ENCODE measurements at places on chromosomes 6 and 20.

GRCh38 chr6:83976871-83977270 is 56.7 kb upstream of the MRAP2 start:
- no peak for DNase-seq

DNA sequence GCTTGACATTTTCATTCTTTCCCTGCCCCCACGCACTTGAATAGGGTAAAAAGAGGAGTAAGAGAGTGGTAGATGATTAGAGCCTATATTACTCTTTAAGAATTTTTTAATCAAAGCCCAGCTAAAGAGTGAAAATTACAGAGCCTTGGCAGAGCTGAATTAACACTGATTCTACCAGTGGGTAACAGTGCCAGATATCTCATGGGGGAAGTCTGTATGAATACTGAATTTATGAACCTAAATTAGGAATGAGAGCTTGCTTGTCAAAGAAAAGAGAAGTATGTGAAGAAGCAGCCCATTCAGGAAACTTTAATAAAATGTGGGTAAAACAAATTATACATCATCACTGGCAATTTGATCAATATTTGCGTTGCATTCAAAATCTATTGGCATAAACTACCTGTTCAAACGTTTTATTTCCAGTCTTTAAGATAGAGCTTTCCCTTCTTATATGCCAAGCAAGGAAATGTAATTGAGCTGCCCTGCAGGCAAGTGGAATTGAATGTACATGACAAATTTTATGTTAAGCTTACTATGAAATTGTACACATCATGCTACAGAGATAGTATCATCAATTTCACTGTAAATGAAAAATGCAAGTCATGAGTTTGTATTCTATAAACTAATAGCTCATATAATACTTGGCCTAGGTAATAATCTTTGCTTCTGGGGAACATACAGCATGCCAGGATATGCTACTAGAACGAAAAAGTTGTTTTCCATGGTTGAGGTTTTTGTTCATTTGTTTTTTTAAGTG is 14.5 kb downstream of the SOBP start:
- DNase-seq = no peak

- peak; percentile 8 for DNase-seq
These were observed 82.1 kb upstream of the COL21A1 start for GRCh38 chr6:56329271-56330050.

DNA sequence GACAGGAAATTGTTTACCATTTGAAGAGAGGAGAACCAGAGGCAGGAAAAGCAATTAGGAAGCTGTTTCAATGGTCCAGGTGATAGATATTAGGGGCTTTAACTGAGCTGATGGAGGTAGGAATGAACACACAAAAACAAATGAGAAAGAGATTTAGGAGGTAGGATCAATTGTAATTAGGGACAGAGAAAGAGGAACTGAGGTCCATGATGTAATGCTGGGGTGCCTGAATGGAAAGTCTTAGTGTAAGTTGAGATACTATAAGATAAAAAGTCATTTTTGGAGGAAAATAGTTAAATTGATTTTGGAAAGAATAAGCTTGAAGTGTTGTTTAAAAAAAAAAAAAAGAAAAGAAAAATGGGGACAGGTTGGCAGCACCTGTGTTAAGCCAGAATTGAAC is 58.5 kb upstream of the B3GAT2 start:
- DNase-seq = no peak

- DNase-seq = no peak
These were observed 145.5 kb upstream of the ARG1 start for GRCh38 chr6:131427434-131428058.

DNA sequence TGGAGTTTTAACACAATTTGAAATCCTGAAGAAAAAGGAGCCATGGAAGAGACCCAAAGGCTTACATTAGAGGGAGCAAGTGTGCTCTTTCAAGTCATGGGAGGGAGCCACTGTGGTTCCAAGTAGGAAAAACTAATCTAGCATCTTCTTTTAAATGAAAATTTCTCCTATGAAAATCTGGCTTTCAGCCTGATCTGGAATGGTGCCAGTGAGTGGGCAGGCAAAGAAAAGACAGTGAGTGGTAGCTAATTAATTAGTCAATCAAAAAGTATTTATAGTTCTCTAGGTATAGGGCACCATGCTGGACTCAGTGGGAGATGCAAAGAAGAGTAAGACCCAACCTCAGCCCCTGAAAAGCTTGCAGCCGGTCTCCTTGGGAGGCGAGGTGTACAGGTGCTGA is 21.9 kb downstream of the CAP2 start:
- DNase-seq = no peak

DNA sequence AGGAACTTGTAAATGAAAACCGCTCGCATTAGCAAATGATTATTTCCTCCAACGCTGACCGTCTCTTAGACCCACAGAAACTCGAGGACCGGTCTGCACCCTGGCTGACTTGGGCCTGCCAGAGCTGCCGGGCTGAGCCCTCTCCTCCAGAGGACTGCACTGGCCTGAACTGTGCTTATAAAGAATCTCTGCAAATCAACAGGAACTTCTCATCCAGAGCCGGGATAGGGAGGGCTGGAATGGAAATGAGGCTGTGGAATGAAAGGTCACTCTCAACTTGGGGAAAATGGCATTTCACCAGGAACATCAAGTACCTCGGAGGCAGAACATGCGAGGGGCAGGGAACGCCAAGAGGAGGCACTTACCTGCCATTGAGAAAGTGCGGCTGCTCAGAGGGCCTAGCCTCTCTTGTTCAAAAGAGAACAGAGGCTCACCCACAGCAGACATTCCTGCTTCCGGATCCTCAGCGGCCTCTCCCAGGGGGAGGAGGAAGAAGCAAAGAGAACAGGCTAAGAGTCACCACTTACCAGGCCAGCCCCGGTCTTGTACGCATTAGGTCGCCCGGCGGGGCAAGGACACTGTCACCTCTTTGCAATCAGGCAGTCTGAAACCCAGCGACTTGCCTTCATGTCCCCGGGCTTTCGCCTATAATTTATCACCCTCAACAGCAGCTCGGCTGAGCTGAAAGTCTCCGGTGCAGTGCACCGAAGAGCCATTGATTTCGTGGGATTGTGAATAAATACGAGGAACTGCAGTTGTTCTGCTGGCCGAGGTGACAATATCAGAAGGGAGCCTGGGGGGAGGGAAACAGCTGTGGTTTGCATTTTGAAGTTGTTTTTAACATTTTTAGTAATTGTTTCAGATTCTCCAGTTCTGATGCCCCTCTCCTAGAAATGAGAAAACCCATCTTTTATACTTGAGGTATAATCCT is 37.6 kb downstream of the ZMYND8 start:
- peak; percentile 48 for DNase-seq

- DNase-seq = no peak
These were observed 247.2 kb downstream of the HACE1 start for GRCh38 chr6:104612541-104612940.

DNA sequence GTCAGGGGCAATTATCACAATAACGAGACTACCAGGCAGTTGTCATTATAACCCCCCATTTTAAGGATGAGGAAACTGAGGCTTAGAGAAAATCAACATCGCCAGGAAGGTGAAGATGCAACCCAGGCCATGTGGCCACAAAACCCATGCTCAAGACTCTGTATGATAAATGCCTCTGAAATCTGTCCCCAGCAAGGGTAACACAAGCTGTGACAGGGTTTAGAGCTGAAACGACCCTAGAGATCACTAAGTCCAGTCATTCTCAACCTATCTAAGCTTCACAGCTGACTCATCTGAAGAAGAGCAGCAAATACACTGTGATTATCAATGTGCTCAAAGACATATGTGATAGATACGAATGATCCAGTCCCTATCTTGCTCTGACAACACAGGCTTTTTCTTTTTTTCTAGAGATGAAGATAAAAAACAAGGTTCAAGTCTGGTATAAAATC is 47.0 kb downstream of the ARHGAP18 start:
- no peak for DNase-seq

DNA sequence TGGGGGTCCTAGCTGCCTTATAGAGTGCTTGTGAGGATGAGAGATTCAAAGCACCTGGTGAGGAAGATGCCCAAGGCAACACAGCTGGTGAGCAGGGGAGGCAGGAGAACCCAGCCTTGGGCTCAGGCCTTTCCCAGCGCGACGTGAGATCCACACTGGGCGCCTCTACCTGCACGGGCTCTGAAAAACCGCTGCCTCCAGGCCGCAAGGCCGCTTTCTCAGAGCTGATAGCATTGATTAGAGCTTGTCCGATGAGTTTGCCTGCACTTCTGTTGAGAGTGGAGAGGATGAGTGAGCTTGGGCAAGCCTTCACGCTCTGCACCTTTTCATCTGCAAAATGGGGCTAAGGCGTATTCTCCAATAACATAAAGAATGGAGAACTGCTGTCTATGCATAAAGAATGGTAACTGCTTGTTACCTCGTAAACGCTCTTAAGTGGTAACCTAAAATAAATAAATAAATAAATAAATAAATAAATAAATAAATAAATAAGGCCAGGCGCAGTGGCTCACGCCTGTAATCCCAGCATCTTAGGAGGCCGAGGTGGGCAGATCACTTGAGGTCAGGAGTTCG is 916 bp downstream of the PABPC1L start:
- peak; percentile 19 for DNase-seq

- no peak for DNase-seq
These were observed 37.8 kb downstream of the ELOVL5 start for GRCh38 chr6:53310771-53311585.

- DNase-seq = no peak
These were observed 685.4 kb downstream of the TENT5A start for GRCh38 chr6:81067057-81067456.

DNA sequence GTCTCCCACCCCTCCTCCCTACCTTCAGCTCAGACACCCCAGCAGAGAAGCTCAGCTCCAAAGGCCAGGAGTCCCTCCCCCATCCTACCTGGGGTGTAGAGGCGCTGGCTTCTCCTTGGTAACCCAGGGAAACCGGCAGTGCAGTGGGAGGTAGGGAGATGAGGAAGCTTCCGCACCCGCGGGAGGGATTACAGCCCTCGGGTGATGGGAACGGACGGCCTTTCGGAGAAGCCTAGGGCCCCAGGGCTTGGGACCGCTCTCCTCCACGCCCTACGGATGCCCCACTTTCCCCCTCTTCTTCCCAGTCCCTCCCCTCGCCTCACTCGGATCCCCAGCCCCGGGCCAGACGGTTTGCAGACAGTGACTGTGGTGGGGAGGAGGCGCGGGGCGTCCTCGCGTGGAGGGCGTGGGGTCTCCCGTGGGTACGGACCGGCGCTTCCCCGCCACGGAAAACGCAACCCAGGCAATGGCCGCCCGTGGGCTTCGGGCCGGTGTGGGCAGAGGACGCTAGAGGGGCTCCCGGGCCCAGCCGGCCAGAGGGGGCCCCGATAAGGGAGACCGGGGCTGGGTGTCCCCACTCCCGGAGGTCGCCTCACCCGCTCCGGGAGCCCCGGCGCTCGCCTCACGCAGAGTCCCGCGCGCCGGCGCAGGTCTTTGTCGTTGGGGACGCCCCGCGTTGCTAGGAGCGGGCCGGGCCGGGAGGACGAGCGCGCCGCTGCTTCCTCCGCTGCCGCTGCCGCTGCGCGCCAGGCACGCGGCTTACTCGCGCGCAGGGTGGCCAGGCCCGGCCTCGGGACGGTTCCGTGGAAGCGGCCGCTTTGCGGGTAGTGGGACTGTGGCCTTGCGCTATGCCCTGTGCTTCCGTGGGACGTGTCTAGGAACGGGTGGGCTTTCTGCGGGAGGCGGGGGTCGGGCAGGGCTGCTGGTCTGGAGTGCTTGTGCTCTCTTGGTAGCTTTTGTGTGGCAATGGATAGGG is 15.8 kb downstream of the AARS2 start:
- DNase-seq = peak; percentile 77

DNA sequence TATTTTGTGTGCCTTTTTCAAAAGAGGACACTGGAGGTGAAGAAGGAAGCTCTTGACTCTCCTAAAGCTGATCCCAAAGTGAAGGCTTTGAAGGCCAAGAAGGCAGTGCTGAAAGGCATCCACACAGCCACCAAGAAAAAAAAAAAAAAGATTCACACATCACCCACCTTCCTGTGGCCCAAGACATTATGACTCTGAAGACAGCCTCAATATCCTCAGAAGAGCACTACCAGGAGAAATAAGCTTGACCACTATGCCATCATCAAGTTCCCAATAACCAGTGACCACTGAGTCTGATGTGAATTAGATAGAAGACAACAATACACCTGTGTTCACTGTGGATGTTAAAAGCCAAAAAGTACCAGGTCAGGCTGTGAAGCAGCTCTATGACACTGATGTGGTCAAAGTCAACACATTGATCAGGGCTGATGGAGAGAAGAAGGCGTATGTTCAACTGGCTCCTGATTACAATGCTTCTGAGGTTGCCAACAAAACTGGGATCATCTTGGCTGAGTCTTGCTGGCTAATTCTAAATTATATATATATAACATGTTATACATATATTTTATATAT is 59.4 kb downstream of the PLCG1 start:
- no peak for DNase-seq

GRCh38 chr6:27318973-27319372 is 6.9 kb upstream of the POM121L2 start:
- DNase-seq = no peak

DNA sequence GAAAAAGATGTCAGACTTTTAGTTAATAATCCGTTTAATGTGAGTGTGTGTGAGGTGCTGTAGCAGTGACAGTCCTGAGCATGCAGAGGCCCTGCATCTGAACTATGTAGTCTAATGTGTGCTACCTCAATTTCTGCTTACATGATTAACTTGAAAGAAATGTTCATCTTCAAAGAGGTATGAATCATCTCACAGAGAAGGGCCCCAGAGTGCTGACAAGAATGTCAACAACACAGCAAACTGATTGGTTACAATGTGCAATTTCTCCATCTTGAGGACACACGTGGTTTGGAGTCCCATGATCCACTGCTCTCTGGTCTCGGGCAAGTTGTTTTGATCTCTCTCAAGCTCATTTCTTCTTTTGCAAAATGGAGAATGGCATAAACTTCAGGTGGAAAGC is 61.7 kb upstream of the EMILIN3 start:
- DNase-seq = peak; percentile 79

DNA sequence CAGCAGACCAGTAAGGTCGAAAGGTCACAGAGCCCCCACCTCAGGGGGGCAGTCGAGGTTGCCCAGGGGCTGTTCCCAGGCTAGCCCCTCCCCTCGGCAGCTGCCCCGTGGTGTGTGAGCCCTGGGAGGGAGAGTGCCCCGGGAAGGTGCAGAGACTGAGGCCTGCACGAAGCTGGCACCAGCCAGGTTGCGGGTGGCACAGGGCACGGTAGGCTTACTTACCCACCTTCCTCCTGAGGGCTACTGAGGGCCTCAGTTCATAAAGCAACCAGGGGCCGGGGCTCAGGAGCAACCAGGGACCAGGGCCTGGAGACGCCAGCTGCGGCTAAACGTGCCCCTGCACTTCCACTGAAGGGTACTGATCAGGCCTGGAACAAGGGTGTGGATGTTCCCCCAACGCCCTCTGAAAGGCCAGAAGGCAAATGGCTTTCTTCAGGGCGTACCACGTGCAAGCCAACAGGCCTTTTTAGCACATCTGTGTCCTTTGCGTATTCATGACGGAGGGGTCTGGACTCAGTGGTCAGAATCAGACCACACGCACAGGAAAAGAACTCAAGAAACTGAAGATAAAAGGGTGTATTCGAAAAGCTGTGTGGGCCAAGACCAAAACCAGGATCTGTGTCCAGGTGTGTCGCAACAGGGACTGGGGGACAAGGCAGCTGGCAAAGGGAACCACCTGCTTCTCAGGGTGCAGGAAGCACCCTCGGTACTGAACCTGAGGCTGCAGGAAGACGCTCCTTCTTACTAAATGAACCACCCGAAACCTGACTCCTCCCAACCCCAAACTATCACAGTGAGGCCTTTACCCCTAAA is 24.5 kb upstream of the TCFL5 start:
- DNase-seq = no peak

- no peak for DNase-seq
These were observed 234.4 kb downstream of the PHACTR1 start for GRCh38 chr6:12950976-12951375.

All from AG08396 (cell line).